ENCODE measurements at places on chromosomes 16 and 17.
A peak's percentile ranks its signal among the peaks of the same experiment; 100 is the strongest.

- peak overlapping the region; percentile 74 for H3K4me3 ChIP-seq
- no peak overlapping the region for H3K27ac ChIP-seq
- H3K4me1 ChIP-seq, result peaks cover 13% of the 10 kb centered on the region
- peaks cover 2% of the 10 kb centered on the region for H3K36me3 ChIP-seq
Measured at GRCh38 chr17:75753514-75754377, 11.2 kb downstream of the GALK1 start.

- H3K4me1 ChIP-seq, result peaks cover 35% of the 10 kb centered on the region
- no peak for DNase-seq
- peak overlapping the region; percentile 93 for H3K4me3 ChIP-seq
- H3K27me3 ChIP-seq, result no peaks in the 10 kb centered on the region
Measured at GRCh38 chr16:997440-998051, 16.0 kb downstream of the SOX8 start.

DNA sequence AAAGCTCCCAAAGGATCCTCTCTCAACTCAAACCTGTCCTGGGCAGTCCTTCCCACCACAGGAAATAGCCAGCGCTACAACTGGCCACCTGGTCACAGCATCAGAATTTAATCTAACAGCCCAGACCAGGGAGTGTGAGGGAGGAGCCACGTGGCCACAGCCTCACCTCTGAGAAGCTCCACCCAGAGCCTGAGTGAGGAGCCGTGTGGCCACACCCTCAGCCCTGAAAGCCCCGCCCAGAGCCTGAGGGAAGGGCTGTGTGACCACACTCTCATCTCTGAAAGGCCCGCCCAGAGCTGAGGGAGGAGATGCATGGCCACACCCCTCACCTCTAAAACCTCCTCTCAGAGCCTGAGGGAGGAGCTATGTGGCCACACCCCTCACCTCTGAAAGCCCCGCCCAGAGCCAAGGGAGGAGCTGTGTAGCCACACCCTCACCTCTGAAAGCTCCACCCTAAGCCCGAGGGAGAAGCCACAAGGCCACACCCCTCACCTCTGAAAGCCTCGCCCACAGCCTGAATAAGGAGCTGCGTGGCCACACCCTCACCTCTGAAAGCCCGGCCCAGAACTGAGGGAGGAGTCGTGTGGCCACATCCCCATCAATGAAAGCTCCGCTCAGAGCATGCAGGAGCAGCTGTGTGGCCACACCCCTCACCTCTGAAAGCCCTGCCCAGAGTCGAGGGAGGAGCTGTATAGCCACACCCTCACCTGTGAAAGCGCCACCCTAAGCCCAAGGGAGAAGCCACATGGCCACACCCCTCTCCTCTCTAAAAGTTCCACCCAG, 28.6 kb downstream of the SLC38A8 start:
- H3K4me3 ChIP-seq, result no peak overlapping the region
- H3K4me1 ChIP-seq, result peaks cover 4% of the 10 kb centered on the region
- H3K27me3 ChIP-seq, result no peaks in the 10 kb centered on the region
- H3K36me3 ChIP-seq, result no peaks in the 10 kb centered on the region
- DNase-seq, result peak; percentile 37
- H3K27ac ChIP-seq, result no peak overlapping the region

- peaks cover 12% of the 10 kb centered on the region for H3K27me3 ChIP-seq
- no peaks in the 10 kb centered on the region for H3K4me1 ChIP-seq
- no peak overlapping the region for H3K4me3 ChIP-seq
Measured at GRCh38 chr17:45338023-45338781, 21.4 kb upstream of the MAP3K14 start.

DNA sequence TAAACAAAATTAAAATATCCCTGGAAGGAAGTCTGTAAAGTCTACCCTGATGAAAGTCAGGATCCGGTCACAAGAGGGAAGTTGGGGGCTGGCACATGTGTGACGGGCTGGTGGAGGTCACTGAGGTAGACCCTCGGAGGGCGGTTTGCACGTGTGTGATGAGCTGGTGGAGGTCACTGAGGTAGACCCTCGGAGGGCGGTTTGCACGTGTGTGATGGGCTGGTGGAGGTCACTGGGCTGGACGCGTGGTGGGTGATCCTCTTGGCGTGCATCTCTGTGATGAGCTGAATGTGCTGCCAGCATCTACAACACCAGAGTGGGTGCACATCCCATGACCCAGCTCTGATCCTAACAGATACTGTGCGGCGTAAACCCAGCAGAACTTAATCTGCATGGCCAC, 43.7 kb upstream of the METRNL start:
- no peak for DNase-seq
- H3K27ac ChIP-seq, result peak overlapping the region; percentile 37
- H3K36me3 ChIP-seq, result peaks cover 2% of the 10 kb centered on the region
- peaks cover 5% of the 10 kb centered on the region for H3K4me1 ChIP-seq

GRCh38 chr17:7098802-7099459, 15.7 kb downstream of the ASGR2 start:
- DNase-seq, result no peak
- no peak overlapping the region for H3K4me3 ChIP-seq
- peaks cover 55% of the 10 kb centered on the region for H3K27me3 ChIP-seq

GRCh38 chr16:13168091-13168572, 266.7 kb downstream of the SHISA9 start:
- H3K36me3 ChIP-seq, result no peaks in the 10 kb centered on the region
- no peaks in the 10 kb centered on the region for H3K27me3 ChIP-seq
- H3K4me1 ChIP-seq, result no peaks in the 10 kb centered on the region
- no peak for DNase-seq
- H3K27ac ChIP-seq, result no peak overlapping the region

DNA sequence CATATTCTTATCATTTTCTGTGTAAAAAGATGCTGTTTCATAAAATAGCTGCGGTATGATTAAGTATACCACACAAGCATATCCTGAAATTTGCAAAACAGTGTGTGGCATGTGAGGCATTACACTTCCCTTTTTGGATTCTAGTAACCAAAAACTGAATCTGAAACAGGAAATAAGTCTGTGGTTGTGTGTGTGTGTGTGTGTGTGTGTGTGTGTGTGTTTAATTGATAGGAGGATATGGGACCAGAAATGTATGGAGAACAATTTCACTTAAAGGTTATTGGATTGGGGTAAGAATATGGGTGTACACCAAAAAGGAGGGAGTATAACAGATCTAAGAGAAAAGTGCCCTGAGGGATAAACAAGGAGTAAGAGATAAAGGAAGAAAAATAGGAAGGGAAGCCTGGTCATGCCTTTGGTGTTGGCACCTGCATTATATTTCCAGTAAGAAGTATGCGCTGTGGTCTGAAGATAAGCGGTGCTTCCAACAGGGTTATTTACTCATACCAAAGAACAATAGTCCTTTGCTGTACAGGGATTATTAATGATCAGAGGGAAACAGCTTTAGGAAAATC, 4.0 kb downstream of the LYRM1 start:
- DNase-seq, result no peak
- peaks cover 54% of the 10 kb centered on the region for H3K4me1 ChIP-seq
- H3K4me3 ChIP-seq, result peak overlapping the region; percentile 51
- H3K27me3 ChIP-seq, result no peaks in the 10 kb centered on the region
- peaks cover 6% of the 10 kb centered on the region for H3K36me3 ChIP-seq

DNA sequence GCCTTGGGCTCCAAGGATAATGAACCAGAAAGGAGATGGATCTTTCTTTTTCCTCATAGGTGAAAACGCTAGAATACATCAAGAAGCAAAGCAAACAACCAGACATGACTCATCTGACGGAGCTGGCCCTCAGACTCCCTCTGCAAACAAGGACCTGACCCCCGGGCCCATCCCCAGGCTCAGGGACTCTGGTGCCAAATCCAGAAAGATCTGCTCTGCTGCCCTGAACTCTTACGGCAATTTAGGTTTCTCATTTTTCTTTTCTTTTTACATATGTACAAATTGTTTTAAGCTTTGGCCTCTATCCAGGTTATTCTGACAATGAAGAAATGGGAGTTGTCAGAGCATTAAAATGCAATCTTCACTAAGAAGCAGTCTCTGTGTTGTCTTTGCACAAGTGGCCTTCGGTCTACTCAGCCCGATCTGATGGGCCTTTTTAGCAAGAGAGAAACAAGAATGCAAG, 17.7 kb downstream of the KNOP1 start:
- no peak overlapping the region for H3K4me3 ChIP-seq
- peaks cover 4% of the 10 kb centered on the region for H3K36me3 ChIP-seq
- no peak for DNase-seq
- H3K4me1 ChIP-seq, result peaks cover 36% of the 10 kb centered on the region
- no peaks in the 10 kb centered on the region for H3K27me3 ChIP-seq
- peak overlapping the region; percentile 4 for H3K27ac ChIP-seq

- no peak overlapping the region for H3K27ac ChIP-seq
- no peak overlapping the region for H3K4me3 ChIP-seq
- DNase-seq, result peak; percentile 53
- no peaks in the 10 kb centered on the region for H3K27me3 ChIP-seq
- peaks cover 12% of the 10 kb centered on the region for H3K4me1 ChIP-seq
Measured at GRCh38 chr17:65173284-65173793, 36.2 kb downstream of the RGS9 start.

- H3K4me1 ChIP-seq, result no peaks in the 10 kb centered on the region
- H3K27me3 ChIP-seq, result peaks cover 32% of the 10 kb centered on the region
- H3K27ac ChIP-seq, result peak overlapping the region; percentile 11
- DNase-seq, result no peak
- peaks cover 2% of the 10 kb centered on the region for H3K36me3 ChIP-seq
Measured at GRCh38 chr16:55444754-55445485, 34.1 kb upstream of the MMP2 start.

GRCh38 chr16:4924593-4925292, 12.2 kb downstream of the PPL start:
- peaks cover 2% of the 10 kb centered on the region for H3K36me3 ChIP-seq
- H3K27me3 ChIP-seq, result peaks cover 26% of the 10 kb centered on the region
- no peak for DNase-seq
- H3K4me1 ChIP-seq, result peaks cover 2% of the 10 kb centered on the region
- no peak overlapping the region for H3K27ac ChIP-seq

DNA sequence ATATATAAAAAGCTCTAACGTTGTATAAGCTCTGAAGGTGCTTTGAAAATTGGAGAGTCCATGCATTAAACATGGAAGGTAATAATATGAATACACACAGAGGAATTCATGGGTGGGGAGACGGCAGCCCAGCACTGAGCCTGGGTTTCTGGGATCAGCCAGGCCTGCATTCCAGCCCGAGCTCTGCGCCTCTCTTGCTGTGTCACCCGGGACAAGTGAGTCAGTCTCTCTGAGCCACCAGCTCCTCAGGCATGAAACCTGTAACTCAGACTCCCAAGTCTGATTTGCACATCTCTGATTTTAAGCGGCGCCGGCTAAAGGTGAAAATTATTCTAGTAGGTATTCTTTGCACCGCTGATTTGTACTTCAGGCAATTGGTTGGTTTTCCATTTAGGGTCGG, 238.8 kb downstream of the MRTFB start:
- no peaks in the 10 kb centered on the region for H3K36me3 ChIP-seq
- no peak for DNase-seq
- H3K4me1 ChIP-seq, result peaks cover 7% of the 10 kb centered on the region
- peak overlapping the region; percentile 80 for H3K4me3 ChIP-seq
- peak overlapping the region; percentile 79 for H3K27ac ChIP-seq

DNA sequence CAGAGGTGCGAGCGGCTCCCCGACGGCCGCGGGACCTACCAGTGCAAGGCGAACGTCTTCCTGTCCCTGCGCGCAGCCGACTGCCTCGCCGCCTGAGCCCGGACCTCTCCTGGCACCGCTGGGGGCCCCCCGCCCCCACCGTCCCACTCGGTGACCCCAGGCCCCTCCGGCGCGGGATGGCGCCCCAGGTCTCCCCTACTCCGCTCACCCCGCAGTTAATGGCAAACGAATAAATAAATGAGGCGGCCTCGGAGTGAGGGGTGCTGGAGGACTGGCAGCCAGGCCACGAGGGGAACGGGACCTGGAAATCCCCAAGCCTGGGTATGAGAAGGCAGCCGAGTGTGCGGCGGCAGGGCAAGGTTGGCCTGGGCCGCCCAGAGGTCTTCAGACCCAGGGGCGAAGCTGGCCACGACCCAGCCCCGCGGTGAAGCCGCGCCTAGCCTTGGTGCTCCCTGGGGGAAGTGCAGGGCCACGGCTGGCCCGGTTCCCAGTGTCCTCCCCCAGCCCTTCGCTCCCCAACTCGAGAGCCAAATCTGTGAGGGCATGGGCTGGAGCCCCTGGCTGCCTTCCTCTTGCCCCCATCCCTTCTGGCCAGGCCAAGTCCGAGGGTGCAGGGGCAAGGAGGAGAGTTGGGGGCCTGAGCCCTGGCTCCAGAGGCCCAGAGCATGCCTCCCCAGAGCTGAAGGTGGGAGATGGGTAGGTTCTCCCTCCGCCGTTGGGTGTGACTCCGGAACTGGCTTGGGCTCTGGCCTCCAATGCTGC, 796 bp downstream of the NPB start:
- peak overlapping the region; percentile 39 for H3K4me3 ChIP-seq
- H3K27ac ChIP-seq, result no peak overlapping the region
- DNase-seq, result no peak

DNA sequence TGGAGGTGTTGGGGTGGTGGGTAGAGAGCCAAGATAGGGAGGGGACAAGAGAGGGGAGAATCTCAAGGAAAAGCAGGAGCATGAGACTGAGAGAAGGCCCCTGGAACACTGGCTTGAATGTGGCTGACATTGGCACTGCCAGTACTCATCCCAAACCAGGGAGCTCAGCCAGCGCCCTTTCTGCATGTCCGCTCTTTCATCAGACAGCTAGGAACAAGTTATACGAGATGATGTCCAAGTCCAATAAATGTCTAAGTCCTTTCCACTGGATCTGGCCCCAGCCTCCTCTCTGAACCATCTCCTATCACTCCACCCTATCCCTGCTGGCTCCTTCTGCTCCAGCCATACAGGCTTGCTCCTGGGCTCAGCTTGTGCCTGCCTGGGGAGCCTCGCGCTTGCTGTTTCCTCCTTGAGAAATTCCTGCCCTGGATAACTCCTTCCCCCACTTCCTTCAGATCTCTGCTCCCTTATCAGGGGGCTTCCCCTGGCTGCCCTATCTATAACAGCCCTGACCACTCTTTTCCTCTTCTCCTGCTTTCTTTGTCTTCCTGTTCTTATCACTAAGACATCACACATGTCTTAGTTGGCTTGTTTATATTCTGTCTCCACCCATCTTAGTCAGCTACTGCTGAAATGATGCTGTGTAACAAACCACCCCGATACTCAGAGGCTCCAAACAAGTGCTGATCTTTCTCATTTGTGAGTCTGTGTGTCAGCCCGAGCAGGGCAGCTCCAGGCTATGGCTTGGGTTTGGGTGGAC, 37.1 kb upstream of the MEOX1 start:
- H3K4me3 ChIP-seq, result no peak overlapping the region
- H3K36me3 ChIP-seq, result no peaks in the 10 kb centered on the region
- peaks cover 29% of the 10 kb centered on the region for H3K27me3 ChIP-seq
- DNase-seq, result no peak
- peaks cover 6% of the 10 kb centered on the region for H3K4me1 ChIP-seq
- H3K27ac ChIP-seq, result no peak overlapping the region

DNA sequence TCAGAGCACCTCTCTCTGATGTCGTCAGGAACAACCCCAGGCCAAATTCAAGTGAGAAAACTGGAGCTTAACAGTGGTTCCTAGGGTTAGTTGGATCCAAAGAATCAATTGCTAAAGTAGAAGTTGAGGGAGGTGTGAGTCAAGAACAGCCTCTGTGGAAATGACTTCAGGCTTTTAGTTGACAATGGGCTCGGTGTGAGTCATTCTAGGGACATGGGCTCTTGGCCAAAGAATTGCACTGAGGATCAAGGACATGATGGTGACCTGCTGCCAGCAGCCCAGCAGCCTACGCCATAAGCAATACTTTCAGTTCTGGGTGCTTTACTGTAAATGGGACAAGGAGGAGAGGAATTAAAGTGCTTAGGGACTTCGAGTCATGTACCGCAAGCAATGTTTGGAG, 32.1 kb upstream of the SMURF2 start:
- DNase-seq, result no peak
- peaks cover 2% of the 10 kb centered on the region for H3K4me1 ChIP-seq
- no peak overlapping the region for H3K4me3 ChIP-seq
- H3K27ac ChIP-seq, result no peak overlapping the region
- no peaks in the 10 kb centered on the region for H3K36me3 ChIP-seq

Measured in T-helper 17 cell (primary cell).